Stimulated activated CD8-positive, alpha-beta memory T cell treated with anti-CD3 and anti-CD28 coated beads, Interleukin-15, amount 100 ng/mL, for 48 hours (primary cell): ENCODE measurements at places on chromosomes 3 and 15.

DNA sequence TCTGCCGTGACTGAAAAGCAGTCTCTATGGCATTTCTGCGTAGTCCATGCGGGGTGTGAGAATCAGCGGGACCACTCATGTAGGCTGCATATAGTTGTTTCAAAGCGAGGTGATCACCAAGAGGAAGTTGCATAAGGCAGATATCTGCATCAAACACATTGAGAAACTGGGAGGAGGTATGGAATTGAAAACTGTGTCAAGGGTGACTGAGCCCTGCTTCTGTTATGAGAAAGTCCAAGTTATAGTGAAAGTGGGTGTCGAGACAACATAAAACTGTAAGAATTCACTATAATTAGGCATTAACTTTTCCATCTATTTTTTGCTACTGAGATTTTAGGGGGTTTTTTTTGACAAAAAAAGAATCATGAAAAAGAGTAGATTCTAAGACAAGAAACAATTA is 109.3 kb downstream of the ZIC1 start:
- DNase-seq = no peak

GRCh38 chr3:162007722-162008121 is 511.1 kb downstream of the OTOL1 start:
- DNase-seq = no peak

GRCh38 chr3:196554205-196554604 is 14.1 kb downstream of the WDR53 start:
- no peak for DNase-seq

- DNase-seq = no peak
These were observed 125.0 kb upstream of the MEF2A start for GRCh38 chr15:99440551-99441443.

GRCh38 chr3:38030126-38031021 is 932 bp upstream of the PLCD1 start:
- DNase-seq = no peak

- DNase-seq = no peak
These were observed 175.8 kb upstream of the ZBTB20 start for GRCh38 chr3:115322901-115323300.

DNA sequence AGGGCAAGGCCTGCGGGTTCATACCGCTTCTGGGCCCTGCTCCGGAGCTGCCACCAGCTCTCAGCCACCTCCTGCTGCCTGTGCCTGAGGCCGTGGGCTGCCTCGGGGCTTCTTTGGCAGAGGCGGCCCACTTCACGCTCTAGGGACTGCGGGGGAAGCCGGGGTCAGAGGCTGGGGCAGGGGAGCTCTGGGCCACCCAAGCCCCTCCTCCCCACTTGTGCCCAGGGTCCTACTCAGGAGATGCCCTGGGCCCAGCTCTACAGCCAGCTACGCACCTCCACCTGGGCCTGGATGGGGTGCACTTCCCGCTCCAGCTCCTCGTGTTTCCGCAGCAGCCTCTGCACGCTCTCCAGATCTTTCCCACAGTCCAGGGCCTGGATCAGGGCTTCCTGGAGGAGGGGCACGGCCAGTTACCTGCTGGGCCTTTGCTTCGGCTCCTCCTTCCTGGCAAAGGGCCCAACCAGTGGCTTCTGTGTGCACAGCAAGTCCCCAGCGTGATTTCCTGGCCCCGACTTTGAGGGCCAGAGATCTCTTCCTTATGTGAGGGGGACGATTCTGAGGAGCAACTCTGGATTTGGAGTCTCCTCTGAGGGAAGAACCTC is 24.0 kb downstream of the PLA2G4B start:
- no peak for DNase-seq

- no peak for DNase-seq
These were observed 8.2 kb downstream of the AP3S2 start for GRCh38 chr15:89885611-89886010.

DNA sequence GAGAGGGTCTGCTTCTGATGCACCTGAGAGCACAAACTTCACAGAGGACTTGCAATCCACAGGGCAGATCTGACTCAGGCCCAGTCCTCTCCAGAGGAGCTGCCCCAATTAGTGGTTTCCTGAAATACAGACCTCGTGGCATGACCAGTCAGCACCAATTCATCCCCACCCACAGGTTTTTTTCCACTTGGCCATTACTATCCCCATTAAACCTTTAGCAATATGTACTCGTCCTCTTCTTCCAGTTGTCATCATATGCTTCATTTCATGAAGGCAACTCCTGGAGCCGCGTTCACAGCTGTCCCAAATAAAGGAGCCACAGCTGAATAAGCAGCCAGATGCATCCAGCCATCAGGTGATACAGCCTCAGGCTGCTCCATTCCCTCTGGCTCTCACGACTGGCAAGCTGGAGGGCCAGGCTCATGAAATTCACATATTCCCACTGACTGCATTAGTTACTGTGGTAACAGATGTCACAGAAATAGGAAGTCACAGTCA is 163.1 kb downstream of the FMN1 start:
- DNase-seq = no peak

DNA sequence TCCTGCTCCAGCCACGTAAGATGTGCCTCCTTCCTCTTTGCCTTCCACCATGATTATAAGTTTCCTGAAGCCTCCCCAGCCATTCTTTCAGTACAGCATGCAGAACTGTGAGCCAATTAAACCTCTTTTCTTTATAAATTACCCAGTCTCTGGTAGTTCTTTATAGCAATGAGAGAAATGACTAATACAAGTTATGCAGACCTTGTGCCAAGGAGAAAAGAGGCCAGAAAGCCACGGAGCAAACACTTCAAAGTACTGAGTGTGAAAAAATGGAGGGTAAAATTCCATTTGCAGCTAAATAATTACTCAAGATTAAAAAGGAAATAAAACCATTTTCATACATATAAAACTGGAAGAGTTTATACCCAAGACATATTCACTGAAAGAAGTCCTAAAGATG is 213.6 kb upstream of the LINGO1 start:
- DNase-seq = no peak

- DNase-seq = no peak
These were observed 30.5 kb downstream of the OXSM start for GRCh38 chr3:25820366-25820765.

DNA sequence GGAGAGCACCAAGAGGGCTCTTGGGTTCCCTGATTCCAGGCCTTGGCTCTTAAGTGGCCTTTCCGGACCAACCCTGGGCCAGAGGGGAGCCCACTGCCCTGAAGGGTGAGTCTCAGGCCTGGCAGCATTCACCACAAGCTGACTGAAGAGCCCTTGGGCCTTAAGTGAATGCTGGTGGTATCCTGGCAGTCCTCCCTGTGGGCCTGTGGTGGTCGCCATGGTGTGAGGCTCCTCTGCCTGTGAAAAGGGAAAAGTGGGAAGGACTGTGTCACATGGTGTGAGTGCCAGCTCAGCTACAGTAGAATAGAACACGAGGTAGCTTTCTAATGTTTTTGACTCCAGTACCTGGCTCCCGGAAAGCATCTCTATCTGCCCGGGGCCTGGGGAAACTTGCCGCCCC is 15.3 kb downstream of the CHDH start:
- DNase-seq = no peak

- peak; percentile 42 for DNase-seq
These were observed 2.8 kb upstream of the FAM131A start for GRCh38 chr3:184334470-184335158.

- DNase-seq = no peak
These were observed 162.2 kb downstream of the ATP10A start for GRCh38 chr15:25700916-25701315.

DNA sequence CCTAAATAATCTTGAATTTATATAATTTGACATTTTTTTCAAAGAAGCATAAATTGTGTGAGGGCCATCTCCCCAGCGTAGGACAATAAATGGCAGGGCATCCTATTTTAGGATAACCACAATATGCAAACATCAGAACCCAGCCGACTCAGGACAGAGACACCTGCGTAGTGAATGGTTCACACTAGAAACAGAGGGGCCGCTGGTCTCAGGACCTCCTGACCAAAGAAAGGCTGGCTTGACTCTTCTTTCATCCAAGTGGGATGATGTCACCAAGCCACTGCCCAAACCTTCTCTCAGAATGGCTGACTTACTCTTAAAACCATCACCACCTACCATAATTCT is 162.1 kb downstream of the FOXP1 start:
- DNase-seq = no peak

DNA sequence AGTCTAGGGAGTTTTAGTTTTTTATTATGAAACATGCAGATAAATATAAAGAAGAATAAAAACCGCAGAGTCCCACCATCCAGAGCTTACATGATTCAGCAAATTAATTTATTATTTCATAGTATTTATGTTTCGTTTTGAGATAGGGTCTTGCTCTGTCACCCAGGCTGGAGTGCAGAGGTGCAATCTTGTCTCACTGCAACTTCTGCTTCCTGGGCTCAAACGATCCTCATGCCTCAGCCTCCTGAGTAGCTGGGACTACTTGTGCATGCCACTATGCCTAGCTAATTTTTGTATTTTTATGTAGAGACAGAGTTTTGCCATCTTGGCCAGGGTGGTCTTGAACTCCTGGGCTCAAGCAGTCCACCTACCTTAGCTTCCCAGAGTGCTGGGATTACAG is 13.6 kb downstream of the RNF13 start:
- DNase-seq = no peak

DNA sequence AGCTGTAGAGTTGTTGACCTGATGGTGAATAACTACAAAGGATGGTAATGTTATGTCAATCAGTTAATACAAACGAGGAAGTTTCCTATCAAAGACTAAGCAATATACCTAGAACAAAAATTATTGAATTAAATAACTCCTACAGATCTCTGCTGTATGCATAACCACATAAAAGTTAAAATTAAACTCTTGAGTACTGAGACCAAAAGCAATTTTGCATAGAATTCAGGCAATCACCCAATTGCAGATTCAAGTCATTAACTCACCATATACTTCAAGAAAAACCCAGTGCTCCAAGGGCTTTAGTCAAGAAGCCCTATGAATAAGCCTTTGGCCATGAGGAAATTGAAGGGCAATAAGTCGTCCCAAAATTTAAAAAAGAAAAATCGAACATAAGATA is 518.8 kb downstream of the MECOM start:
- no peak for DNase-seq

DNA sequence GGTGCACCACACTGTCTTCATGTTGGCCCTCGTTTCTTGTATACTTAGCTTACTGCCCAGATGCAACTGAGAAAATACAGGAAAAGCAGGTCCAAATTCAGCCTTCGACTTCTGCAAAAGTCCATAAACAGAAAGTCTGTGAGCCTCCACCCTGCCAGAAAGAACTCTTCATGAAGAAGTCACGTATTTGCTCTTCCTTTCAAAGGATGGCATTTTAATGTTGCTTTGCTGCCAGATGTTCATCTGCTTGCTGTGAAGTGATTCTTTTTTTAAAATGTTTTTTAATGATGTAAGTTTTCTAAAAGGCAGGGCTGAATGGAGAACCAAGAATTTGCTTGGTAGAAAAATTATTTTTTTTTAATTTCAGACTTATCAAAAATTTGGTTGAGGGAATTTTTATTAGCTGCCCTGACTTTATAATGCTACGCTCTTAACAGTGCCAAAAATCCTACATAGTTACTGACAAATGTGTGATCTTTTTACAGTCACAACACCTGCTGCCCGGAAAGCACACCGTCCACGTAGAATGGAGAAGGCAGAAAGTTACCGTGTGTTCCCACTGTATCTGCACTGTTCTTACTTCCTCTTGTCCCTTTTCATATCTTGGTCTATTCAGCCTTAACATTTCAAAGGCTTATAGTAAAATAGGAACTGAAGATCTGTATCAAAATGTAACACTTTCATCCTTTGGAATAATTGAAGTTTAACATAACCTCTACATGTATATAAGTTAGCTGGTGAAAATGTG is 136.3 kb downstream of the LRRC28 start:
- DNase-seq = no peak

DNA sequence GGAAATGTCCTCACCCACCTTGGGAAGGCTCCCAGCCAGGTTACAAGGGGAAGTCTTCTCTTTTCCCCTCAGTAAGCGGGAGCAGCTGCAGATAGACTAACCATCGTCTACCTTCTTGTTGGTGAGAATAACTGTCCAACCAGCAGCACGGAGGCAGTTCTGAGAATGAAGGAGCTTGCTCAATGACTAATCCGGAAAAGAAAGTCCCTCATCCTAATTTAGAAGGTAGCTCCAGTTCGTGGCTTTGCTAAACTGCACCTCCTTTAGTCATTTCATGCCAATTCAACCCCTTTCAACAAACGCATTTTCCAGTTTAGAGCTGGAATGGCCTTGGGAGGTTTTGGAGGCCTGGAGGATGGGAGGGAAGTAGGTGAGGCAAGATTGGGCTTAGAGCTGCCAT is 527.4 kb upstream of the PROK2 start:
- DNase-seq = no peak

DNA sequence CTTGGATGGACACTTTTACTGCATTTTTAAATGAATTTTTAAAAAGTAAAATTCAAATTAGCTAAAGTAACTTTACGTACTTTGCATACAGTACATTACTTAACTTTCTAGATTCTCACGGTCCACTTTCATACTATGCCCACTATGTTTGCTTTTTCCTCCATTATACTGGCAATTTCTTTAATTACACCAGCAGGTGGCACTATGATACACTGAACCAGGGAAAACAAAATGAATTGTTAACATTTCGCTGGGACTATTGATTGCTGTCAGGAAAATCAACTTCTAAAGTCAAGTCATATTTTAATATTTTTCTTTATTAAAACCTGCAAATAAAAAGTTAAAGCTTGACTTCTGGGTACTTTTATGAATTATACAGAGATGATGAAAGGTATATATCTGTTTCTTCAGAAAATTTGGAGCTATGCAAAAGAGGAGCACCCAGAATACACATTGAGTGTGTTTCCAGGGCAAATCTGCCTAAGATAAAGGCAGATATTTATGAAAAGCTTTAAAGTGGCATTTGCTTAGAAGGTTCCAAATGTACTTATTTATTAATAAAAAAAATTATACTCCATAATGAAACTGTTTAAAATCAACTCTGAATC is 21.8 kb upstream of the POU1F1 start:
- DNase-seq = no peak

- no peak for DNase-seq
These were observed 78.5 kb downstream of the RAD18 start for GRCh38 chr3:8884630-8885290.

GRCh38 chr3:4771243-4771642 is 208.0 kb upstream of the BHLHE40 start:
- DNase-seq = no peak

GRCh38 chr3:9199775-9200174 is 49.7 kb downstream of the SRGAP3 start:
- no peak for DNase-seq

- peak; percentile 66 for DNase-seq
These were observed 22.0 kb downstream of the RAB27A start for GRCh38 chr15:55267401-55268175.

- no peak for DNase-seq
These were observed 660 bp upstream of the ADAMTSL3 start for GRCh38 chr15:83653288-83653638.

- no peak for DNase-seq
These were observed 53.5 kb downstream of the PLXNA1 start for GRCh38 chr3:127036209-127037020.

GRCh38 chr3:54087581-54088410 is 34.6 kb upstream of the CACNA2D3 start:
- no peak for DNase-seq

DNA sequence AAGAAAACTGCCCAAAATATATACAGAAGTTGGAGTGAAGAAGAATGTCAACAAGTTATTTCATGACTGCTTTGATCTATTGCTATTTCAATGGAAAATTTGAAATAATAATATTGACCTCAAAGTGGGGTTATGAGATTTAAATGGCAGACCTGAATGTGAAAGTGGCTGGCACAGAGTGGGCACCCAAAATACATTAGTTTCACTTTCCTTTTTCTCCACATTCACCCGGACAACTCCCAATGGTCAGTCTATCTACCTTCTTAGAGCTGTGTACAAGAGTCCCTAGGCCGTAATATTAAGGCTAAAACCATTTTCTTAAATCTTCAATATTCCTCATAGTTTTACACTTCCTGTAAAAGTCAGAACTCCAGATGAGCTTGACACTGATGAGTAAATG is 61.6 kb upstream of the ETV5 start:
- DNase-seq = no peak
